ENCODE measurements at places on chromosomes 13 and 19. TPM values are rescaled to one million over a fixed set of nuclear protein-coding genes. Genes with fewer than 3 reads are reported as not detected.
A peak's percentile ranks its signal among the peaks of the same experiment; 100 is the strongest.

Gene LILRB5
- 5.5 TPM for total RNA-seq

Gene CRTC1
- 4.3 TPM for total RNA-seq

Gene HIPK4
- 0.13 TPM for total RNA-seq

Gene MRPL34
- 28.3 TPM for total RNA-seq

DNA sequence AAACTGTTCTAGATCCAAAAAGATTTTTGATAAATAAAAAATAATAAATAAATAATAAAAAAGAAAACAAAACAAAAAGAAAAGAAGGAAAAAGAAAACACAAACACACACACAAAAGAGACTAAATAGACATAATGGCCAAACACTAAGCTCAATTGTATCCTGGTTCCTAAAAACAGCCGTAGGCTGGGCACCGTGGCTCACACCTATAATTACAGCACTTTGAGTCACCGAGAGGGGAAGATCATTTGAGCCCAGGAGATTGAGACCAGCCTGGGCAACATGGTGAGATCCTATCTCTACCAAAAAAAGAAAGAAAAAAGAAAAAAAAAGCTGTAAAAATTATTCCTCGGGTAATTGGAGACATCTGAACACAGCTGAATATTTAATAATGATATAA lies 8.9 kb downstream of the ETHE1 start:
- no peak for DNase-seq

DNA sequence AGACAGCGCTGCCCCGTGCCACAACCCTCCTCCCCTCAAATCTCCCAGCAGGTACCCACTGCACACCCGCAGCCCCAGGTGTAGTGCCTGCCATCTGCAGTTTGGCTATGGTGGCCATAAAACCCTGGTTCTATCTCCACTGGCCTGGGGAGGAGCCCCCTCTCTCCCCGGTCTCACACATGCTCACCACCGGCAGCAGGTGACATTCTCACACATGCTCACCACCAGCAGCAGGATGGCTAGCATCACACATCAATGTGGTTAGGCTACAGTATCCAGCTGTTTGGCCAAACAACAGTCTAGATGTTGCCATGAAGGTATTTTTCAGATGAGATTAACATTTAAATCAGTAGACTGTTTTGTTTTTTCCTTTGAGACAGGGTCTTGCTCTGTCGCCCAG lies 31.1 kb downstream of the ELL start:
- no peak for DNase-seq

GRCh38 chr19:19600793-19601330 lies 17.6 kb downstream of the PBX4 start:
- no peak for DNase-seq

- no peak for DNase-seq
These were observed 650.8 kb upstream of the PCDH9 start for GRCh38 chr13:67880916-67881315.

- DNase-seq: peak; percentile 72
These were observed 308.5 kb upstream of the TMTC4 start for GRCh38 chr13:100983111-100983510.

DNA sequence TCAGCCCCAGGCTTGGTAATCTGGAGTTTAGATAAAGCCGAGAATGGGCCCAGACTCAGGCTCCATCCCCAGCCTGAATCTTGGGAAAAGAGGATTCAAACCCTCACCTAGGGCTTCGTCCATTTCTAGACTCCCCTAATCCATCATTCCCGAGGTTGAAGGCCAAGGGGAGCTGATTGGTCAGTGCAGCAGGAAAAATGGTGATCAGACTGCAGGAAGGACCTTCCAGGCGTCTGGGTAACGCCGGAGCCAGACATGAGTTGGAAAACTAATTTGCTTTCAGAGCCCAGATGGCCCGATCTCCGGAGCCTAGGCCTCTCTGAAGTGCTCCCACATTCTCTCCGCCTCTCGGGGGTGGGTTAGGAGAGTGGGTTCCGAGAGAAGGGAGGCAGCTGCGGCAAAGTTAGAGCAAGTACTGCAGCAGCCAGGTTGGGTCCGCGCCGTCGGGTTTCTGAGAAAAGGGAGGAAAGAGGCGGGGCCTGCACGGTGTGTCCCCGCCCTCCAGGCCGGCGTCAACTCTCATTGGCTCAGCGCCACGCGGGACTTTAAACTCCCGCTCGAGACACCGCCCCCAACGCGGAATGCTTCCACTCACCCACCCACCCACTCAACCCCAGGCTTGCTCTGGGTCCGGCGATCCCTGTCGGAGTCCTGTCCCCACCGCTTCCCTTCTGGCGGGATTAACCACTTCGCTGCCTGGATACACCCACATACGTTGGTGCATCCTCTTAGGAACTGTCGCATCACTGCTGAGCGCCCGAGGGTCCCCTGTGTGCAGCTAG lies 788 bp upstream of the RTBDN start:
- no peak for DNase-seq

- DNase-seq: peak; percentile 90
These were observed 2.1 kb upstream of the HOOK2 start for GRCh38 chr19:12777217-12778016.

- no peak for DNase-seq
These were observed 870.8 kb upstream of the SPRY2 start for GRCh38 chr13:81211713-81212112.

DNA sequence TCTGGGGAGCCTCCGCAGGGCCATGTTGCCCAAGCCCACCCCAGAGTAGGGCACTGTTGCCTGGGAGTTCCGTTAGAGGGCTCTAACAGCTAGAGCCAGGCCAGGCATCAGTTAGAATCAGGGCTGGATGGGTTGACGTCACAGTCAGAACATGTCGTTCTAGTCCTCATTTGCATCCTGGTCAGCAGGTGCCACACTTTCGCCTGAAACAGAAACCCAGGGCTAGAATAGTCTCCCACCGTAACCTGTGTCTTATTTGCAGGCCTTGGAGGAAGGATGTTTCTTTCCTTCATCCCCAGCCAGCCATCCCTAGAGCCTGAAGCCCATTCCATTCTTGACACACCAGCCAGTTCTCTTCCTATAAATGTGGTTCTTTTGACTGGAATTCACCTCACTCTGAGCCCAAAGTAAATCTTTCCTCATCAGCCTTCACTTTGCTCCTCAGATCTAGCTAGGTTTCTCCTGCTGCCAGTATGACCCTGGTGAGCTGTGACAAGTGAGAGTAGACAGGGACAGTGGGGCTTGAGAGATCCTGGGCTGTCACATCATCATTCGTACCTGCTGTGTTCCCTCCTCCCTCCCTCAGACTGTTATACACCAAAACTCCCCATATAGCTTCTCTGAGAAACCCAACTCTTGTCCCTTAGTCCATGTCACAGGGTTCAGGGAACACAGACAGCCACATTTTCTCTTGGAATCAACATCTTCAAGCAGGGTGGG lies 12.2 kb upstream of the CCDC97 start:
- DNase-seq: no peak

DNA sequence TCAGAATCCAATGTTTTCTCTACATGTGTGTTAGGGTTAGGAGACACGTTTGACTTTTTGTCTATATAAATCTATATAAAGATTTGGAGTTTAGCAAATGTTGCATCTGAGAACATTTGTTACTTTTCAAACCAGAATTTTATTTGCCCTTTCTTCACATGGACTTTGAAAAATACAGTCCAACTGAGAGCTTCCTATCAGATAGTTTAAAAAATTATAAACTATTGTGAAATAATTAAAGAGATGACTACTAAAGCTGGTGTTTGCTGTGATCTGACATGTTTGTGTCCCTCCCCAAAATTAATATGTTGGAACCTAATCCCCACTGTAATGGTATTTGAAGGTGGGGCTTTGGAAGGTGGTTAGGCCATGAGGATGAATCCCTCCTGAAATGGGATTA lies 297.1 kb downstream of the ITGBL1 start:
- no peak for DNase-seq

DNA sequence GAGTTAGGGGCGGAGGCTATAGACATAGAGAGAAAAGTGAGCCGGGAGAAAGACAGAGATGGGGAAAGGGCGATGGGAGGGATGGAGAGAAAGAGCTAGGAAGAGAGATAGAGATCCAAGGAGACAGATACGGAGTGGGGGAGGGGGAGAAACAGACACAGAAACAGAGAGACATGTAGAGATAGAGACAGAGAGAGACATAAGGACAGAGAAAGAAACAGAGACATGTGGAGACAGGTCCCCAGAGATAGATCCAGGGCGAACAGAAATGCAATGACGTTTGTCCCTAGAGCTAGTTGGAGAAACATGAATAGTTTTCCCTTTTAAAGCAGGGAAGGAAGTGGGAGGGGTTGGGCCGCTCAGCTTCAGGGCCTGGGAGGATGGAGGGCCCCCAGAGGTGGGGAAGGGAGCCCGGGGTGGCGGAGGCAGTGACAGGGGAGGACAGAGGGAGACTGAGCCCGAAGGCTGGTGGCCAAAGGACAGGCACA lies 4.6 kb downstream of the PPP1R14A start:
- peak; percentile 88 for DNase-seq

DNA sequence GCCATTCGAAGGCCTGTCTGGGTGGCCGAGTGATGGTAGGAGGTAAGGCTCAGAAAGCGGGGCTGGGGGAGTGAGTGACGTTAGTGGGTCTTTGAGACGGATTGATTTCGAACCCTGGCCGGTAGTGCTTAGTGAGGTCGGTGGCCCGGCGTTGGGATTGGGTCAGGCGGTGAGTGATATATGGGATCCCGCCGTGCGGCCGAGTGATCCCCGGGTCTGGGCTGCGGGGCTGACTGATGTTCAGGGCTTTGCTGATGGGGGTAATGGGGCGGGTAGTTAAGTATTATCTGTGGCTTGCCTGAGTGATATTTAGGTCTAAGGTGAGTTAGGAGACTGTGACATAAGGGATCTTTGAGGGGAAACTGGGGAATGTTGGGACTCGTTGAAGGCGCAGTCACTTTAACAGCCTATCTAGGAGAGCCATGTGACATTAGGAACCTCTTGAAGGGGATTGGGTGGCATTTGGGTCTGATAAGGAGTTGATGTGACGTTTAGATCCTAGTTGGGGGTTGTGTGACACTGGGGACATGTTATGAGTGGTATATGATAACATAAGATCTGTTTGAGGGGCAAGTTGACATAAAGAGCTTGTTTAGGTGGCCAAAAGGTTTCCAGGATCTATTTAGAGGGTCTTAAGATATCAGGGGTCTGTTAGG lies 543 bp downstream of the PSMC4 start:
- DNase-seq: no peak
